ENCODE measurements at places on chromosomes 5 and 9. TPM values are rescaled to one million over a fixed set of nuclear protein-coding genes. Genes with fewer than 3 reads are reported as not detected.

SERF1A gene
- 4.7 TPM for total RNA-seq

NDUFA8 gene
- total RNA-seq: 69.3 TPM

GPR151 gene
- not detected for total RNA-seq

NUTM2G gene
- total RNA-seq: not detected

GLRA1 gene
- not detected for total RNA-seq

RPL7A gene
- 1,496 TPM for total RNA-seq

UGT3A1 gene
- total RNA-seq: not detected

GRCh38 chr5:17443333-17444130 is 54.5 kb upstream of the TAF11L2 start:
- no peak for DNase-seq

GRCh38 chr5:149381986-149382338 is 2.9 kb upstream of the IL17B start:
- peak; percentile 59 for DNase-seq

GRCh38 chr5:132245593-132245992 is 11.9 kb upstream of the PDLIM4 start:
- no peak for DNase-seq

DNA sequence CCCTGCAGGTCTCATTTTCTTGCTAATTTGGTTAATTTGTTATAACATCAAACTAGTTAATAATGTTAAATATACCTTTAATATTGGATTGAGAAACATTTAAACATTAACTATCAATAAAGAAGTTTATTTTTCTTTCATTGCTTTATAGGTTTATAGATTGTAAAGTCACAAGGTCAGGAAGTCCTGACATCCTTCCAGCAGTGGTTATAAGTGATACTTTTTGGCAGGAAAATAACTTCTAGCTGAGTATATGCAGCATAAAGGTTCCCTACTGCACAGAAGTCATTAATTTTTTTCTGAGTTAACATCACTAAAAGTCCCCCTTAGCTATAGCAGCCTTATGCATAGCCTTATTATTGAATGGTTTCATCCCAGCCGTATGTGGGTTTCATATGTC is 85.5 kb downstream of the LNPEP start:
- no peak for DNase-seq

DNA sequence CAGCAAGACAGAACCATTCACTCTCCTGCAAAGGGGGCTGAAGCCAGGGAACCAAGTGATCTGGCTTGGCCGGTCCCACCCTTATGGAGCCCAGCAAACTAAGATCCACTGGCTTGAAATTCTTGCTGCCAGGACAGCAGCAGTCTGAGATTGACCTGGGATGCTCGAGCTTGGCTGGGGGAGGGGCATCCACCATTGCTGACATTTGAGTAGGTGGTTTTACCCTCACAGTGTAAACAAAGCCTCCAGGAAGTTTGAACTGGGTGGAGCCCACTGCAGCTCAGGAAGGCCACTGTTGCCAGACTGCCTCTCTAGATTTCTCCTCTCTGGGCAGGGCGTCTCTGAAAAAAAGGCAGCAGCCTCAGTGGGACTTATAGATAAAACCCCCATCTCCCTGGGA is 60.5 kb downstream of the TNFSF8 start:
- peak; percentile 35 for DNase-seq

DNA sequence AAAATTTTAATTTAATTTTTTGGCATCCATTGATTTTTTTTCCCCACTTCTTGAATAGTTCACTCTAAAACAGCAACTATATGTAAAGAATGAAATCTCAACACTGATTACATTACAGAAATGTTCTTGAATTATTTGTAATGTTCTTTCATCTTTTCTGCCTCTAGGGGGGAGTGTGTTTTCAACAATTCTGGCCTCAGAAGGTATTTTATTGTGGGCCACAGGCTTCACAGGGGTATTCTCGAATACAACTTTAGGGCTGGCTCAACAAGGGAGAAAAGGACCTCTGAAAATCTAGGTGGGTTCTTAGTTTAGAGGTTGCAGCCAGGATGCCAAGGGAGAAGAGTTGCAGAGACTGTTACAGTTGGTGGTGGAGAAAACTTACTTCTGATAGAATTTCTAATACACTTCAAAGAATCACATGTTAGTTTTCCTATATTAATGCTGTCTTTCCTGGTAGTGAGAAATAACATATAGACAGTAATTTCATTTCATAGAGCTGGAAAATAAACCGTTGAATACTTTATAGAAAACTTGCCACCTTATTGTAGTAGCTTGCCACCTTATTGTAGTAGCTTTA is 3.6 kb upstream of the NPR3 start:
- DNase-seq: peak; percentile 48

DNA sequence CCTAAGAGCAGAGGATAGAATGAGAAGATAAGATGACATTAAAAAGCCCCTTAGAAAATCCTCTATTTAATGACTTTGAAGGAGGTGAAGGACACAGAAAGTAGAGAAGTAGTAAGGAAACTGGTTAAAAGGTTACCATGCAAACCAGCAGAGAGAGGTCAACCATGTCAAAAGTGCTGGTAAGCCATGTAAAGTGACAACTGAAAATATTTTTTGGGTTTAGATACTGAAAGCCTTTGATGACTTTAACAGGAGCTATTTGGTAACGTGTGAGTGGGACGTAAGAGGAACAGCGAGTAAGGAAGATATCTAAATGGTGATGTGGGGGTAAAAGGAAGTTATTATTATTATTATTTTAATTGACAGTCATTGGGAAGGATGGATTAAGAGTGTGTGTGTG is 56.9 kb downstream of the MACIR start:
- DNase-seq: no peak

DNA sequence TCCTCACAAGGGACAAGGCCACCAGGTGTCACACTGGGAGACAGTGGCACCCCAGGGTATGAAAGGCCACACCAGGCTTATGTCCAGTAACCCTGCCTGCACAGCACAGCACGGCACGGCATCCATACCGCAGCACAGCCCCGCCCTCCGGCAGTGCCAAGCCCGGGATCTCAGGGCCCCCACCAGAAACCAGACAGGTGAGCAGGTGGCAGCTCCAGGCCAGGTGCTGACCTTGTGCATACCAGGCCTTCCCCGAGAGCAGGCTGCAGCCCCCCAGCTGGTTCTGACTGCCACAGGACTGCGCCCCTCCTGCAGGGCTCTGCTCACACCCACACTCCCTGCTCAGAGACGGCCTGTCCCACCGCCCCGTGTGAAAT is 56.5 kb downstream of the ADAMTS2 start:
- no peak for DNase-seq

GRCh38 chr5:126000507-126000906 is 422.7 kb upstream of the GRAMD2B start:
- no peak for DNase-seq

GRCh38 chr9:38107811-38108304 is 38.8 kb upstream of the SHB start:
- peak; percentile 25 for DNase-seq

- no peak for DNase-seq
Observed at GRCh38 chr5:123382252-123382651, 41.0 kb downstream of the CEP120 start.

- no peak for DNase-seq
Observed at GRCh38 chr9:101403516-101404285, 5.0 kb downstream of the ZNF189 start.

DNA sequence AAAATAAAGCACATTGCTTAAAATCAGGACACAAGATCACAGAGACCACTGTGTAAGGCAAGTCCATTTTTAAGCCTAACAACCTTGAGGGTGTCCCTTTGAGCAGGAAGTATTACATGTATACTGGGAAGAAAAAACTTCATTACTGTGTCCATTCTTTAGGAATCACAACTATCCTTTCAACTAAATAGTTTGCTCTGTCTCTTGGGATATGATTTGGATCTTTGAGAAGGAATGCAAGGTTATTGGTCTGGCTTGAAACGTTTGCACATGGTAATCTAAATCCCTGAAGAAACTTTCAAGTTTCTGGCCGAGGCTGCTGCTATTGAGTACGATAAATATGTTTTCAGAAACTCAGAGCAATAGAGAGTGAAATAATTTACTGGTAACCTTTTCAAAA is 923.0 kb upstream of the SEMA6A start:
- DNase-seq: no peak

GRCh38 chr5:121350181-121350930 is 501.3 kb upstream of the FTMT start:
- DNase-seq: no peak

GRCh38 chr9:134694714-134695113 is 53.1 kb downstream of the COL5A1 start:
- no peak for DNase-seq

DNA sequence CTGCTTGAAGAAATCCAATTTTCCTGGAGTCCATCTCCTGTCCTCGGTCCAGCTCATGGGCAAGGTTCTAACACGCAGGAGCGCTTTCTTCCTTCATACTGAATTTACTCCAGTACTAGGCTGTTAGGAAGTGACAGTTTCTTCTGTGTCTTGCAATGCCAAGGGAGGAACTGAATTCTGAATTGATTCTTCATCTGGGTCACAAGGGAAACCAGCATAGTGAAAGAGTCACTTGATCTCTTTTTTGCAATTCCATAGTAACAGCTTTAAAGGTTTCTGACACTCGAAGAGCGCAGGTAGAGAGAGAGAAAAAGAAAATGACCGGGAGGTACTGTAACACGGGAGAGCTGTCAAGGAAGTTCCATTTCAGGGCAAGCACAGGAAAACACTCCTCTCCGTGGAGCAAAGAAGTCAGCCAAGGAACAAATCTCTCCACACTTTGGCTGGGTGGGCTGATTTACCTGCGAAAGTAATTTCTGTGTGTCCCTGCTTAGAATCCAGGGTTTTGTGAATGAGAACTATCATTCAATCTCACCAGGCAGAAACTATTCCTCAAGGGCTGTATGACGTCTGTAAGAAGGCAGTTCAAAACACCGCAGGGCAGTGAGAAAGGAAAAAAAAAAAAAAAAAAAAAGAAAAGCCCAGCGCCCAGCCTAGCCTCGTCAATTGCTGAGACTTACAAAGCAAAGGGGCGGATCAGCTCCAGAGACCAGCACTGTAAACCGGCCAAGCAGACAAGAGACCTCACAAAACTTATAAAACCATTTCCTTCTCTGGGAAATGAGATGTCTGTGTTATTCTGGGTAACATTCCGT is 617.8 kb downstream of the PDE4D start:
- peak; percentile 90 for DNase-seq

DNA sequence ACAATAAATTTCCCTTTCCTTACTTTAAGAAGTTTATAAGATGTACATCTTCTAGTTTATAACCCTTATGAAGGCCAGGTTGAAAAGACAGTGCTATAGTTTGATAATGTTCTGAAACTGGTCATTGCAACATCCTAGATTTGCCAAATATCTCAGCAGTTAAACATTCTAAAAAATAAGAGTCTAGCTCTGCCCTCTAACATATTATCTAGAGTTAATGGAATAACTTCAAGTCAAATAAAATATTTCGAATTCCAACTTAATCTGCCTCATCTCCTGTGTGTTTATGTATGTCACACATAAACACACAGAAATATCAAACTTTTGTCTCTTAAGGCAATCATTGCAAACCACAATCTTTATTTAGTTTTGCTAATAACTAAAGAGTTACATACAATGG is 796.6 kb downstream of the TLE1 start:
- no peak for DNase-seq

GRCh38 chr5:143182901-143183820 is 220.3 kb downstream of the NR3C1 start:
- DNase-seq: no peak

DNA sequence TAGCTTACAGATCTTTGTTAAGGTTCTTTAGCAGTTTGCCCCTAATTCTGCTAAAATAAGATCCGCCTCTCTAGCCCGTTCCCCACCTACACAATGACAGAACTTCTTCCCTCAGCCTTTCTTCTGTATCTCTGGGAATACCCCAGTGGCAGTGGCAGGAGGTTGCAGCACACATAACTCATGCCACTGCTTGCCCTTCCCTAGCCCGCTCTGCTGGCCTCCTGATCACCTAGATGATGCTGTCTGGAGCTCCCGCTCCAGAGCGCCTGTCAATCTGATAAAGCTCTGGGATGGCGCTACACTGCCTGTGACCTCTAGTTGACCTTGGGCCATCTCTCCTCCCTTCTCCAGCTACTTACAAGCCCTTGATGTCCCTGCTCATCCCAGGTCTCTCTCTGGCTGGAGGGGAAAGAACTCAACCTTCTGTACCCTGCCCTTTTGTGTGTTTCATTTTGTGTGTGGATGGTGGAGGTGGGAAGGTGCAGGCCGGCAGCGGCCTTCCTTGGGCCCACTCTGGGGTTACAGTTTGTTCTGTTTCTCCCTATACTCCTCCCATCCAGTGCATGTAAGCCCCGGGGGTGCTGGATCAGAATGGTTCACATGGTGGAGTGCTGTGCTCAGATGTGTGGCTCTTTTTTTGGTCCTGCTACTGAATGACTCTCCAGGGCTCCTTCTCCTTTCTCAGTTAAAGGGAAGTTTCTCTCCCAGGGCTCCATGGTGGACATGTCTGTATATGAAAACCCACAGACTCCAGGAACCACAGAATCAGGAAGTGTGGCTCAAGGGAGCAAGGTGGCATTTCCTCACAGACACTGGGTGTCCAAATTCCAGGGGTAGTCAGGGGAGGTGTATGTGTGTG is 29.1 kb downstream of the MTX3 start:
- peak; percentile 15 for DNase-seq

DNA sequence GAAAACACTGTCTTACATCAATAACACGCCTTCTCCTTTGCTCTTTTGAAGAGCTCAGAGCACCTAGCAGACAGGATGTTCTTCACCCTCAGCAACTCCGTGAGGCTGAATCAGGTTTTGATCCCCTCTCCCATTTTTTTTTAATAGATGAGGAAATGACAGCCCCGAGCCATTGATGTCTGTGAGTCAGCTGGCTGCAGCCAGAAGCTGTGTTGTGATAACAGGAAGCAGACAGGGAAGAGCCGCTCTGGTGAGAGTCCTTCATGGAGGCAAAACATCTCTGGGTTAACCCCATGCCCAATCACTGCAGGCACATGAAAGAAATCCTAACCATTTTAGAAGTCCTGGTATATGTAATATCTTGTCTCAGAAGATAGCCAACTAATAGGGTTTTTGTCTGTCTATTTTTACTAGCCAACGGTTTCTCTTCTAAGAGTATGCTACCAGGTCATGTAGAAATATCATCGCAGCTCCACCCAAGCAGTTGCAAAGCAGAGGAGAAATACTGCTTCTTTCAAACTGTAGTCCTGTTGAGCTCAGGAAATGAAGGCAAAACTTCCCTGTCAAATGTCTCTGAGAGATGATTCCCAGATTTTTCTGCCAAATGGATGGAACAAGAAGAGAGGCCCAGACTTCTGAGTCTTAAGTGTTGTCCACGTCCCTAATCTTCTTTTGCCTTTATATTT is 568.9 kb downstream of the CCDC171 start:
- DNase-seq: peak; percentile 65

DNA sequence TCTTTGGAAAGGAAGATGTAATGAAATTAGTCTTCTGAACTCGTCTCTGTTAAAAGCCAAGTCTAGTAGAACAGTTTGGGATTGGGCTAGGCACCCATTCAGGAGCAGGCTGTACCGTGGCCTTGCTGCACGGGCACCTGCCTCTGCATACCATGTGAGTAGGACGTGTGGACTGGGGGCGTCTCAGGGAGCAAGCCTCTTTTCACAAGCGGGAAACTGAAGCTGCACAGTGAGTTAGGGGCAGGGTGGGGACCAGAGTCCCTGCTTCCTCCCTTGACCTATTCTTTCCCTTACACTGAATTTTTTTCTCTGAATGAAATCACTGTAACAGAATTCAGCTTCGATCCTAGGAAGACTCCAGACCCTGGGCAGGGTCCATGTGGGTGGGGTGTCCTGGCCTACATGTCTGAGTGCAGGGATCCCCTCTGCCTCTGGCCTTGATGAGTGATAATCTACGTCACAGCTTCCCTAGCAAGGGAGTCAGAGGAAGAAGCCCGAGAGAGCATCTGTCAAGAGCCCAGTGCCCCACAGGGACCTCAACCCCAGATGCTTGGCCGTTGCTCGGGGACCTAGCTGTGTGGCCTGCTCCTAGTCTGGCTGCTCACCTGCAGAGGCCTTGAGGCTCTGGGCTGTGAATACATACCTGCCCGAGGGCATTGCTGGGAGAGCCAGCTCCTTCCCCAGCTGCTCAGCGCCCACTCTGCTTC is 15.1 kb downstream of the PHF2 start:
- DNase-seq: no peak
